ENCODE measurements at places on chromosomes 1 and 21.
A peak's percentile ranks its signal among the peaks of the same experiment; 100 is the strongest.

- no peak for DNase-seq
These were observed 69.0 kb downstream of the PTGER3 start for GRCh38 chr1:70978623-70979022.

- no peak for DNase-seq
These were observed at the start of gene PLPPR5 for GRCh38 chr1:99004861-99005442. TSS of gene PLPPR5 (minus strand) at chr1:99004861. CDS start at chr1:99004671, 190 bp downstream.

GRCh38 chr21:33401630-33401992 lies 1.6 kb upstream of the IFNGR2 start:
- DNase-seq = no peak

DNA sequence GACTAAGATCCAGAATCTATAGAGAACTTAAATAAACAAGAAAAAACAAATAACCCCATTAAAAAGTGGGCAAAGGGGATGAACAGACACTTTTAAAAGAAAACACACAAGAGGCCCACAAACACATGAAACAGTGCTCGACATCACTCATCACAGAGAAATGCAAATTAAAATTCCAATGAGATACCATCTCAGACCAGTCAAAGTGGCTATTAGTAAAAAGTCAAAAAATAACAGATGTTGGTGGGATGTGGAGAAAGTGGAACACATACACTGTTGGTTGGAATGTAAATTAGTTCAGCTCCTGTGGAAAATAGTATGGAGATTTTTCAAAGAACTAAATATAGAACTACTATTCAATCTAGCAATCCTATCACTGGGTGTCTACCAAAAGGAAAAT lies 143.1 kb downstream of the IFI44 start:
- no peak for DNase-seq

GRCh38 chr1:71193153-71193552 lies 112.3 kb upstream of the ZRANB2 start:
- peak; percentile 72 for DNase-seq

GRCh38 chr1:155323729-155324036 lies 3.0 kb downstream of the RUSC1 start:
- peak; percentile 97 for DNase-seq

DNA sequence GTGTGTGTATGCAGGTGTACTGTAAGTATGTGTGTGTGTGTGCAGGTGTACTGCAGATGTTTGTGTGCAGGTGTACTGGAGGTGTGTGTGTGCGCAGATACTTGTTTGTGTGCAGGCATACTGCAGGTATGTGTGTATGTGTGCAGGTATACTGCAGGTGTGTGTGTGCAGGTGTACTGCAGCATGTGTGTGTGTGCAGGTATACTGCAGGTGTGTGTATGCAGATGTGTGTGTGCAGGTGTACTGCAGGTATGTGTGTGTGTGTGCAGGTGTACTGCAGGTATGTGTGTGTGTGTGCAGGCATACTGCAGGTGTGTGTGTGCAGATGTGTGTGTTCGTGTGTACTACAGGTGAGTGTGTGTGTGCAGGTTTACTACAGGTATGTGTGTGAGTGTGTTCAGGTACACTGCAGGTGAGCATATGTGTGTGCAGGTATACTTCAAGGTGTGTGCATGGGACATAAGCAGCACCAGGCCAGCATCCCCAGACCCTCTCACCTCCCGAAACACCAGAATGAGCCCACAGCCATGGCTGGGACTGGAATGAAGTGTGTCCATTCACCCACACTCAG lies 97.5 kb downstream of the DMRTB1 start:
- no peak for DNase-seq

DNA sequence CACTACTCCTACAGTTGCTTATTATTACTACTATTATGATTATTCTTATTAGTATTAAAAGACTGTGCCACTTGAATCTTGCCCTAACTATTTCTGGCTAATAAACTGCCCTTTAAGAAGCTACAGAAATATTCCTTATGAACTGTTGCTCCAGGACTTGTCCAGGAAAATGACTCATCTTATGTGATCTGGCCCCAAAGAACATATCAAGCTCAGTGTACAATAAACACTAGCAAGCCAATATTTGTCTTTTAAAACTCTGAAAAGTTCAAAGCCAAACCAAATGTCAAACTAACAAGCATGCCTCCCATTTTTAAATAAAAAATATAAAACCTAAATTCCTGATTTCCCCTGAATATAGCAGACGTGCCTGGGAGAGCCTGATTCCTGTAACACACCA lies 88.7 kb upstream of the SIM2 start:
- DNase-seq = no peak
